ACHN (cell line): ENCODE measurements at places on chromosomes 7 and 10.
A peak's percentile ranks its signal among the peaks of the same experiment; 100 is the strongest.

DNA sequence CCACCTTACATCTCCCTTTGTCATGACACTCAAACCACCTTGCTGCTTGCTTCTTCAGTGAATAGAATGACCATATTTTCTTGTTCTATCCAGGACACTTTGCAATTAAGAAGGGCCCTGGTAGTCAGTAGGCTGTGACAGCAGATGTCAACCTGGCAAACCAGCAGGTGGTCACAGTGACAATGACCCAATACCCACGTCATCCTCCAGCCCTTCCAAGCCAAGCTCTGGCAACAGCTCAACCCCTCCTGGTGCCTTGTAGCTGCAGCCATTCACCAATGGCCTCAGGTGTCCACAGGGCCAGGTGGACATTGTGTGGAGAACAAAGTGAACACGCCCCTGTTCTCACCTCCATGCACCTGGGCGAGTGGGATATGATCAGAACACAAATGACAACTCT is 87.6 kb upstream of the MACROH2A2 start:
- no peak for DNase-seq

DNA sequence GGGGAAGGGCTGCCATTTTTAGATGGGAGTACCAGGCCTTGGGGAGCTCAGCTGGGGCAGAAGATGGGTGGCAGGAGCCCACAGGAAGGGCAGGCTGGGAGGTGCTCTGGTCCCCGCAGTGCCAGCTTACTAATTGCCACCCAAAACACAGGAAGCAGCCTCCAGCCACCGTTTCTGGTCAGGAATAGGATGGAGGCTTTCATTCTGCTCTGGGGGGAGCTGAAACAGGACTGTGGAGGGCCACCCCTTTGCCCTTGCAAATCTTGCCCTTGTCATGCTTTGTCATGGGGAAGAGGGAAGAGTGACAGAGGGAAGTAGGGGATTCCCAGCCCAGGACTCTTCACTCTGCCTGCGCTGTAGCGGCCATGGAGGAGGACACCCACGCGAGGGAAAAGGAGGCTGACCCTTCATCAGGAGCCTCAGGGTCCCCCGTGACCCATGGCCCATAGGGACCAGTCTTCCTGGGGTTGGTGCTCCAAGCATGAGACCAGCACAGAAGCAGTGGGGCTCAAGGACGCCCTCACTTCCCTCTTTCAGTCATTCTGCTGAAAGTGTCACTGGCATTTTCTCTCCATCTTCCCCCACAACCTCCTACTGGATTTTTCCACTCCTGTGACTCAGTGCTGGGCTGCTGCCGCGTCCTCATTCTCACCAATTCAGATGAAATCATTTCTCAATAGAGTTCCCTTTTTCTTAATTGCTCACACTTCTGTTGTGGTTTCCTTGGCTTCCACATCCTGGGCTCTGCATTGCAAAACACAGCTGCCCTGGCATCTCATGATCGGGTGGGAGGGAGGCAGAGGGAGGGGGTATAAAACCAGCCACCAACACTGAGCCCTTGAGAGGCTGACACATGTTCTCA is 61.9 kb downstream of the MKI67 start:
- DNase-seq, result no peak

DNA sequence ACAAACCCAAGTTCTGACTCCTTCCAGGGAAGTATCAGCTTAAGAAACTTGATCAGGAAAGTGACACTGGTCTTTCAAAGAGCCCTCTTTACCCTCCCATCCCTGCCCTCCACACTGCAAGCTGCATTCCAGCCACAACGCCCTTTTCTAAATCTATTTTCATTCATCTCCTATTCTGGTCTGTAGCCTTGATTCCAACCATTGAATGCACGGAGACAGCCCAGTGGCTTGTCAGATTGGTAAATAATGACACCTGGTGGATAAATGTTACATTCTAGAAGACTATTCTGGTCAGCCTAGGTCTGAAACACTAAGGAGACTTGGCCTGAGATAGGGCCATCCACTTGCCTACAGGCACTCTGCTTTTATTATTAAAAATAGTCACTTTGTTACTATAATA is 20.9 kb downstream of the MORN4 start:
- DNase-seq, result peak; percentile 49

GRCh38 chr7:114939484-114940097 is 17.7 kb downstream of the MDFIC start:
- no peak for DNase-seq

- DNase-seq, result no peak
Observed at GRCh38 chr10:69464801-69465401, 13.6 kb downstream of the TSPAN15 start.

DNA sequence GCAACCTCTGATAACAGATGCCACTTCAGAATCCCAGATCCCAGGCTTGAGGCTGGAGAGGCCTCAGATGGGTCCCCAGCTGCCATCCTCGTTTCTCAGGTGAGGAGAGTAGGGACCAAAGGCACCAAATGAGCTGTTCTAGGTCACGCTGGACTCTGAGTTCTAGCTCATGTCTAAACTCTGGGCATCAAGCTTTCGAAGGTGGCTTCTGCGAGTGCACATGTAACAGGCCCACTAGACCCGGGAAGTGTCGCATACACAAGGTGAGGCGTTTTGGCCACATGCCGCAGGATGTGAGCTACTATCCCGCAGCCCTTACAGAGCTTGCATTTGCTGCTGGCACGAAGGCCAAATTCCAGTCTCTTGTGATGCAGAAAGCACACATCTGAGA is 355.1 kb upstream of the SHH start:
- DNase-seq, result no peak

DNA sequence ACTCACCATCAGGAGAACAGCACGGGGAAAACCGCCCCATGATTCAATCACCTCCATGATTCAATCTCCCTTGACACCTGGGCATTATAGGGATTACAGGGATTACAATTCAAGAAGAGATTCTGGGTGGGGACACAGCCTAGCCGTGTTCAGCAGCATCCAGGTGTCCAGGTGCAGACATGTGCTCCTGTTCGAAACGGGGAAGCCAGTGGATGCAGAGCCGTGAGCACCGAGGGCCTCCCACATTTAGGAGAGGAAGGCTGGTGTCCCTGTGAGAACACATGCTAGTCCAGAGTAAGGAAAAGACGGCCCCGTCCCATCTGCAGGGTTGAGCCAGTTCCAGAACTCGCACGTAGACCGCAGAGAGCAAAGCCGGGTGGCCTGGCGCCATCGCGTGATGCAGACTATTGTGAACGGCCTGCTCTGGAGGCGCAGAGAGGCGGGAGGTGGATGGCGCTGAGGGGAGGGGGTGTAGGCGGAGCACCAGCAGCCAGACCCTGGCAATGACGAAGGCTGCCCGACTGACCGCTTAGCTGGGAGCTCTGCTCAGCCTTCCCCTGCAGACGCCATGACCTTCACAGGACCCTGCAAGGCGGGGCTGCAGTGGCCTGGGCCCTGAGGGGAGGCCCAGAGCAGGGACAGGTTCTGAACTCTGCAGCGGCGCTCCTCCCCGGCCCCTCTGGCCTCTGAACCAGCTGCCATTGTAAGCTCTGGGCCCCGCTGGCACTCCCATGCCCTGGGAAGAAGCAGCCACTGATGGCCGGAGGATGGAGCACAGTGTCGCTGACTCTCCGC is 141.6 kb upstream of the TCERG1L start:
- DNase-seq, result no peak

GRCh38 chr10:97217299-97217698 is 31.5 kb upstream of the SLIT1 start:
- no peak for DNase-seq

GRCh38 chr10:13165177-13165576 is 3.8 kb downstream of the MCM10 start:
- DNase-seq, result no peak

DNA sequence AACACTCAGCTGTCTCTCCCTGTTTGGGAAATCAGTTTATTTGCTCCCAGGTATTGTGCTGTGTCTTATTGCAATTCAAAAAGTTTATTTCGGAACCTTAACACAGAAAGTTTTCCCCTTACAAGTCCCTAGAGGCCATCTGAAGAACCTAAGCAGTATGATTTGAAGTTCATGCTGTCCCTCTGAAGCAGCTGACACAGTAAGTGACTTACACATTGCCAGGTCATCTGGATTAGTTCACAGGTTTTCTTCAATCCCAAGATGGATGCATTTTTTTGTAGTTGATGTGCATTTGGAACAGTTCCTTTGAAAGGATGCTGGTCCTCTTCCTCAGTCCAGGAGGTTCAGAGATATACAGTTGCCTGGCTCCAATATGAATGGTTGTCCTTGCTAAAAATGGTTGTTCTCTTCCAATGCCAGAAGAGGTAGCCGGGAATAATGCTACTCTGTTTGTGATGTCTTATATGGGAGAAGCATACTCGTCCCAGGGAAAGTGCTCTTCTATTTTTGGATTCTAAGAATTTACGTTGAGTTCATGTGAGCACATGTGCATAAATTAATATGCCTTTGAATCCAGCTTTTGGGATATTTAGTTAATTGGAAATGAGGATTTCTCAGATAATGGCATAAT is 183.5 kb upstream of the PHYHIPL start:
- no peak for DNase-seq

GRCh38 chr7:81333004-81333403 is 414.2 kb upstream of the SEMA3C start:
- peak; percentile 10 for DNase-seq

DNA sequence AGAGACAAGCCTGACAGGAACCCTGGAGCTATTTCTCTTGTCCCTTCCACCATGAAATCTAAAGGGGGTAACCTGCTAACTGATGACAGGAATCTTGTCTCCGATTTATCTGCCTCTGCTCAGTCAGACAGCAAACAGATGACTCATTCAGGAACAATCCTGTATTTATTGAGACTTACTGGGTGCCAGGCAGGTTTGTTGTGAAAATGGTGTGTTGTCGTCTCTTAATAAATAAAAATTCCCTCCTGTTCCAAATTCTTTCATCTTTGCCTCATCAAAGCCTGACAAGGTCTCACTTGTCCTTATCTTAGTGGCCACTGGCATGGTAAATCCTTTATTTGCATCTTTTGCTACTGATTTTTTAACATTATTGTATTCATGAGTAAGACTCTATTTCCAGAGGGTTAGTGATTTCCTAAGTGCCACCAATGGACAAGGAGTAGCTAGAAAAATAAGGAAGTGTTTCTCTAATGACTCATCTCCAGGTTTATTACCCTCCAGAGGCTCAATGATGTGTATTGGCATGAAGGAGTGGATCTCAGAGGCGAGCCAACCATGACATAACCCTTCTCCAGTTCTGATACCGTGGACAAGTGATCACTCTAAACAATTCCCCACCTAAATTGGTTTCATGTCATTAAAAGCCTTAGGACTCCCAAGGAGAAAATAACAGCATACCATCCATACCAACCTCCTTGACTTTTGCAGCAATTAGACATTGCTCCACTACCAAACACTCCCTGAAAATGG is 724.0 kb downstream of the GRID1 start:
- peak; percentile 95 for DNase-seq

- no peak for DNase-seq
Observed at GRCh38 chr7:117828825-117829224, 44.4 kb downstream of the CTTNBP2 start.

- no peak for DNase-seq
Observed at GRCh38 chr7:152925412-152926147, 166.0 kb downstream of the ACTR3B start.

- peak; percentile 98 for DNase-seq
Observed at GRCh38 chr10:86399879-86400704, 33.5 kb upstream of the GRID1 start.

DNA sequence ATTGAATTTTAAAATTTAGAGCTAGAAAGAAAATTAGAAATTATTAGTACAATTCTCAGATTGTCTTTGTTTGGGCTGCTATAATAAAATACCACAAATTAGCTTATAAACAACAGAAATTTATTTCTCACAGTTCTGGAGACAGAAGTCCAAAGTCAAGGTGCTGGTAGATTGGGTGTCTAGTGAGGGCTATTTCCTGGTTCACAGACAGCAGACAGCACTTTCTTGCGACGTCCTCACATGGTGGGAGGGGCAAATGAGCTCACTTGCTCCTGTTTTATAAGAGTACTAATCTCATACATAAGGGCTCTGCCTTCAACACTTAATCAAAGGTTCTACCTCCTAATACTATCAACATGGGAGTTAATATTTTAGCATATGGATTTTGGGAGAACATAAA is 134.1 kb downstream of the MDFIC start:
- no peak for DNase-seq

- DNase-seq, result no peak
Observed at GRCh38 chr10:51170518-51171245, 96.4 kb downstream of the PRKG1 start.

GRCh38 chr7:139822855-139823254 is 6.2 kb upstream of the TBXAS1 start:
- DNase-seq, result no peak

GRCh38 chr7:100088621-100089457 is at the start of gene COPS6:
Gene COPS6 (plus strand): TSS chr7:100088969. CDS start chr7:100088991, 22 bp downstream.
- DNase-seq, result peak; percentile 85

DNA sequence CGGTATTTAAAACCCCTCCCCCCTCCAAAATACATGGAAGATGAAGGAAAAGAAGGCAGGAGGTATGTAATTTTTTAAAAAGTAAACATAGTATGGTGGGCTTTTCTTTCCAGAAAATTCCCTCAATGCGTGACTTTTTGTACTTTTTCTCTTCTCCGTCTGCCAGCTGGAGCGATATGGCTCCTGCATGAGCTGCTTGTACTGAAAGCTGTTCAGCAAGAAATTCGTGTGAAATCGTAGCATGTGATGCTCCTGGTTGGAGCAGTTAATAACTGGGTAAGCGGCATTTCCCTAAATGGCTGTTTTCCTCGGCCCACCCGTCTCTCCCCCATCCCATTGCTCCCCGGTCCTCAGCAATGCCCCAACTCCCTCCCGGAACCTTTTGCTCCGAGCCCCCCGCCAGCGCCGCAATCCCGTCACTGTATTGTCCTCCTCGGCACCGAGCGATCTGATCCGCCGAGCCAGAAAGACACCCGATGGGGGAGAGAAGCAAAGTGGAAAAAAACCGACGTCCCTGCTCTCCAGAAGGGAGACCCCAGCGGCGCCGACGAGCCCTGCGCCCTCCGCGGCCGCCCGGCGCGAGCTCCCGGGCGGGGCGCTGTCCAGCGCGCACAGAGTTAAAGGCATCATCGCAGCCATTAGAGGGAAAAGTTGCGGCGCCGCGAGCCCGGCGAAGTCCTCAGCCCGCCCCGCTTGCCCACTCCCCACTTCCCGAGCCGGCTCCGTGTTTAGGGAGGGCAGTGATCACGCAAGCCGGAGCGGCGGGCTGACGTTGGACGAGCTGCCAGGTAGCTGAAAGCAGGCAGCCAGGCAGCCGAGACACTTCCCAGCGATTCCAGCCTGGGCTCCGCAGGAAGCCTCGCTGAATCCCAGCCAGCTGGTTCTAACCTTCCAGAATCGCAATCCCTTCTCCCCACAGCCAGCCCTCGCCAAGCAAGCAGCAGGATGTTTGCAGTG is at the start of gene VSTM2A:
VSTM2A (plus strand) TSS at position 707 of the 957 bp plus-strand sequence. CDS start 356 bp downstream, outside the sequence.
- peak; percentile 42 for DNase-seq

GRCh38 chr10:29356931-29357330 is 68.1 kb downstream of the LYZL1 start:
- no peak for DNase-seq

DNA sequence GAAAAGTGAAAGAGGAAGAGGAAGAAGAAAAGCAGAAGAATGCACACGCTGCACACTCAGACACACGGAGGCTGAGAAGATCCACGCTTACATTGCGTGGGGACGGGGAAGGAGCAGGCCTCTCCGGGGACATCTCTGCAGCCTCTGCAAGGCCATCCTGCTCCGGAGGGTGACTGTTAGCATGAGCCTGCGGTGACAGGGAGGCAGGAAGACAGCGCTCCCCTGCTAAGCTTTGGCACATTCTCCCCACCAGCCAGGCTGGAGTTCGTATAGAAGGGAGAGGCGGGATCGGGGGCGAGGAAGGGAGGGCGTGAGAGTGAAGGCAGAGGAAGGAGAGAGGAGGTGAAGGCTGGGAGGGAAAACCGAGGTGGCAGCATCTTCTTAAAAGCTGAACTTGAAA is 366.0 kb upstream of the SHH start:
- DNase-seq, result no peak

GRCh38 chr7:42677751-42678699 is 233.8 kb downstream of the C7orf25 start:
- no peak for DNase-seq
